Epithelial cell of alveolus of lung (primary cell): ENCODE measurements at places on chromosomes 5 and 9. TPM values are rescaled to one million over a fixed set of nuclear protein-coding genes. Genes with fewer than 3 reads are reported as not detected.

IL33 gene
- 10.9 and 60.6 TPM in 2 replicates for total RNA-seq

SPATA31C2 gene
- total RNA-seq, result not detected in 2 replicates

ERAP2 gene
- total RNA-seq, result 2.8 and 8.1 TPM in 2 replicates

PAPPA gene
- total RNA-seq, result 161 and 226 TPM in 2 replicates

PRELID1 gene
- total RNA-seq, result 69.7 and 176 TPM in 2 replicates

IFNK gene
- total RNA-seq, result not detected in 2 replicates

NPM1 gene
- total RNA-seq, result 1,251 and 2,329 TPM in 2 replicates

SLC6A3 gene
- total RNA-seq, result not detected in 2 replicates

LVRN gene
- total RNA-seq, result 0.13 TPM in 1 of 2 replicates, not detected in the other

FAM163B gene
- total RNA-seq, result 2.2 TPM in 1 of 2 replicates, not detected in the other

SURF1 gene
- total RNA-seq, result 37.9 TPM in 2 replicates

EGFLAM gene
- 0.56 and 3.4 TPM in 2 replicates for total RNA-seq

UTP15 gene
- total RNA-seq, result 12.3 and 14.5 TPM in 2 replicates

TNPO1 gene
- 114 and 118 TPM in 2 replicates for total RNA-seq

ENTREP1 gene
- not detected in 2 replicates for total RNA-seq

TNFSF15 gene
- total RNA-seq, result 0.08 and 3.4 TPM in 2 replicates

SPATA31D4 gene
- total RNA-seq, result not detected in 2 replicates

ERGIC1 gene
- total RNA-seq, result 118 and 180 TPM in 2 replicates

OSMR gene
- total RNA-seq, result 43.8 and 124 TPM in 2 replicates

PRDM9 gene
- total RNA-seq, result not detected in 2 replicates

CTSL gene
- total RNA-seq, result 142 and 173 TPM in 2 replicates

GFI1B gene
- total RNA-seq, result not detected in 2 replicates

OR1Q1 gene
- not detected in 2 replicates for total RNA-seq

LMBRD2 gene
- total RNA-seq, result 5.1 and 7.0 TPM in 2 replicates

OLFM1 gene
- total RNA-seq, result 0.16 and 1.2 TPM in 2 replicates

CKMT2 gene
- 1.6 TPM in 1 of 2 replicates, not detected in the other for total RNA-seq

OR1B1 gene
- not detected in 2 replicates for total RNA-seq

PTGS1 gene
- 36.8 and 61.8 TPM in 2 replicates for total RNA-seq

SLC34A1 gene
- total RNA-seq, result not detected in 2 replicates

SLU7 gene
- 40.1 and 77.3 TPM in 2 replicates for total RNA-seq

ZNF622 gene
- 31.3 and 35.0 TPM in 2 replicates for total RNA-seq

AGGF1 gene
- total RNA-seq, result 21.7 and 22.4 TPM in 2 replicates

KIF27 gene
- 1.0 and 2.5 TPM in 2 replicates for total RNA-seq

C9orf153 gene
- not detected in 2 replicates for total RNA-seq

NR4A3 gene
- 0.26 and 1.3 TPM in 2 replicates for total RNA-seq

FCN1 gene
- total RNA-seq, result not detected in 2 replicates

GRM6 gene
- not detected in 2 replicates for total RNA-seq

MOB3B gene
- 1.0 and 3.8 TPM in 2 replicates for total RNA-seq

RAPGEF1 gene
- 16.5 and 22.6 TPM in 2 replicates for total RNA-seq
